ENCODE measurements at places on chromosomes 2 and 18.
A peak's percentile ranks its signal among the peaks of the same experiment; 100 is the strongest.

GRCh38 chr2:1886405-1886992, 142.2 kb upstream of the PXDN start:
- no peaks in the 10 kb centered on the region for H3K36me3 ChIP-seq
- peaks cover 3% of the 10 kb centered on the region for H3K27me3 ChIP-seq
- H3K4me1 ChIP-seq: no peaks in the 10 kb centered on the region
- no peak overlapping the region for H3K4me3 ChIP-seq

- no peak overlapping the region for H3K27ac ChIP-seq
- H3K27me3 ChIP-seq: no peaks in the 10 kb centered on the region
- no peak overlapping the region for H3K4me3 ChIP-seq
Observed at GRCh38 chr18:34039201-34039600, 185.5 kb downstream of the NOL4 start.

DNA sequence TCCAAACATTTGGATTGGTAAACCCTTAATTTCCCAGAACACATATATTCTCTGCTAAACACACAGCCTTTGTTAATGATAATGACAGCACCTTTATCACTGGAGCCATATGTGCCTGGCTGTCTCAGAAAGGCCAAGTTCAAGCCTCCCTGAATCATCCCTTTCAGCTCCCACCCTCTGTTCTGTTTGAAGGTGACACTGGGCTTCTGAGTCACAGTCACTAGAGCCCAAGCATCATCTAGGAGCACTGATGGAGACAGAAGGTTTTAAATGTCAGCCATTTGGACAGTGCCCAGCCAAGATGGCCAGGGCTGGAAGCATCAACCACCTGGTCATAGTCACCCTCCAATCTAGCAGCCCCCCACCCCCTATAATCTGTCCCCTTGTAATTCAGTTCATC, 80.6 kb downstream of the NRP2 start:
- DNase-seq: no peak
- no peak overlapping the region for H3K4me3 ChIP-seq
- peaks cover 25% of the 10 kb centered on the region for H3K27me3 ChIP-seq
- peaks cover 7% of the 10 kb centered on the region for H3K36me3 ChIP-seq
- no peaks in the 10 kb centered on the region for H3K4me1 ChIP-seq

GRCh38 chr18:38619129-38619528, 1053.5 kb upstream of the CELF4 start:
- H3K36me3 ChIP-seq: no peaks in the 10 kb centered on the region
- no peak overlapping the region for H3K27ac ChIP-seq
- no peak for DNase-seq
- no peak overlapping the region for H3K4me3 ChIP-seq

GRCh38 chr2:98805412-98806171, 74.7 kb upstream of the MGAT4A start:
- H3K4me3 ChIP-seq: no peak overlapping the region
- DNase-seq: no peak
- H3K27ac ChIP-seq: no peak overlapping the region
- H3K4me1 ChIP-seq: peaks cover 16% of the 10 kb centered on the region

- H3K4me1 ChIP-seq: no peaks in the 10 kb centered on the region
- H3K36me3 ChIP-seq: no peaks in the 10 kb centered on the region
- no peak overlapping the region for H3K27ac ChIP-seq
Observed at GRCh38 chr2:122481244-122481622, 725.8 kb downstream of the TSN start.

GRCh38 chr2:120418174-120418787, 72.3 kb downstream of the INHBB start:
- no peaks in the 10 kb centered on the region for H3K36me3 ChIP-seq
- H3K4me1 ChIP-seq: no peaks in the 10 kb centered on the region
- H3K27ac ChIP-seq: no peak overlapping the region
- H3K4me3 ChIP-seq: no peak overlapping the region
- DNase-seq: no peak
- peaks cover 6% of the 10 kb centered on the region for H3K27me3 ChIP-seq

DNA sequence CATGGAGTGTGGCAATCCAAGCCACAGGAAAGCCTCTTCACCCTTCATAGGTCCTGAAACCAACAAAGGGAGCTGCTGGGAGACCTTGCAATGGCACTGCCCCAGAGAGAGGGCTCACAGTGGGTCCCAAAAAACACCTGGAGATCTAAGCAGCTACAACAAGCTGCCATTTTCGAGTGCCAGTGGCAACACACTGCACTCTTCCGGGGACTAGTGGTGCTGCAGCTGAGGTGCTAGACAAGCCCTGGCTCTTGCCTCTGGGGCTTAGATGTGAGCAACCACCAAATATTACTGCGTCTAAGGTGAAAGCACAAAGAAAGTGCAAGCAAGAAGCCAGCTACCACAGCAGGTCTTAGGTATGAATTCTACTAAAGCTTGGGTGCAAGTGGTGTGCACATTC, 192.9 kb downstream of the NOL4 start:
- no peaks in the 10 kb centered on the region for H3K4me1 ChIP-seq
- no peaks in the 10 kb centered on the region for H3K27me3 ChIP-seq
- no peak overlapping the region for H3K4me3 ChIP-seq
- H3K27ac ChIP-seq: no peak overlapping the region

GRCh38 chr2:163681745-163682144, 54.1 kb downstream of the FIGN start:
- H3K4me3 ChIP-seq: no peak overlapping the region
- H3K4me1 ChIP-seq: no peaks in the 10 kb centered on the region
- H3K27me3 ChIP-seq: no peaks in the 10 kb centered on the region
- H3K27ac ChIP-seq: no peak overlapping the region
- no peaks in the 10 kb centered on the region for H3K36me3 ChIP-seq
- no peak for DNase-seq

DNA sequence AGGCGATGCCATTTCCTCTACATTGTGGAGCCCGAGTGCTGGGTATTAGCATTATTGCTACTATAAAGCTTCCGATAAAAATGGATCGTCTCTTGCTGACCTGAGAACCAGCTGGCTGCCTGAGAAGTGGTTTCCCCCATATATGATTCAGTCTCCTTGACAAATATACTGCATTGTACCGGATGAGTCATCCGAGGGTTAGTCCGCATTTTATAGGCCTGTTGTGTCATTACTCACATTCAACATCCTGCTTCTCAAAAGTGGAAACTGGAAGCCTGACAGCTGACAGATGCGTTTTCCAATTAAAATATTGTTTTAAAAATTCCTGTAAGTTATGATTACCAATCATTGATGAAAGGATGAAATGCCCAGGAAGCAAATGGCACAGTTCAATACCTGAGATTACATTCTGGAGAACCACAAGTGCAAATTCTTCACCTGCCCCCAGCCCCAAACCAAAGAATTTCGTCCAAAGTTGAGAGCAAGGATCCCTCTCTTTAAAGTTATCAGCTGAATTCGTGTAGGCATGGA, 65.7 kb downstream of the SPRED2 start:
- peaks cover 26% of the 10 kb centered on the region for H3K4me1 ChIP-seq
- no peak overlapping the region for H3K27ac ChIP-seq
- no peak overlapping the region for H3K4me3 ChIP-seq
- DNase-seq: peak; percentile 65
- peaks cover 5% of the 10 kb centered on the region for H3K27me3 ChIP-seq

- H3K27ac ChIP-seq: no peak overlapping the region
- no peak for DNase-seq
- peaks cover 20% of the 10 kb centered on the region for H3K27me3 ChIP-seq
- no peaks in the 10 kb centered on the region for H3K36me3 ChIP-seq
- H3K4me1 ChIP-seq: no peaks in the 10 kb centered on the region
Observed at GRCh38 chr2:120454654-120455385, 108.9 kb downstream of the INHBB start.

- DNase-seq: no peak
- H3K4me3 ChIP-seq: no peak overlapping the region
- no peaks in the 10 kb centered on the region for H3K36me3 ChIP-seq
- no peaks in the 10 kb centered on the region for H3K27me3 ChIP-seq
Observed at GRCh38 chr2:2579814-2580213, 248.7 kb upstream of the MYT1L start.

- DNase-seq: no peak
- H3K27ac ChIP-seq: no peak overlapping the region
- no peaks in the 10 kb centered on the region for H3K27me3 ChIP-seq
- H3K36me3 ChIP-seq: peaks cover 5% of the 10 kb centered on the region
- H3K4me3 ChIP-seq: no peak overlapping the region
- peaks cover 8% of the 10 kb centered on the region for H3K4me1 ChIP-seq
Observed at GRCh38 chr2:203500951-203501350, 34.1 kb downstream of the RAPH1 start.

DNA sequence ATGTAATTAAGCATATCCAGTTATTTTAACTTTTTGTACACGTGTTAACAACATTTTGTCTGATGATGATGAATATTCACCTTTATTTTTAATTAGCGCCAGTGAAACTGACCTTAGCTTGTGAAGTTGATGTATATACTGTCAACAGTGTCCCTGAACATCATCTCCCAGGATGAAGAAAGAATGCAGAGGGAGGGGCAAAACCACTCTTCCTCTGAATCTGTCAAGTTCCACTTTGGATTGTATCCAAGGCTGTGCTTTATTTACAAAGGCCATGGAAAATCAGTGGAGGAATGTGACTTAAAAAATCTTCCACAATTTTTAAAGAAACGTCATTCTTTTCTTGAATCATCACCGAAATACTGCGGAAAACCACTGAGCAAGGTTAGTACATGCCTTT, 4.5 kb upstream of the RMDN2 start:
- no peaks in the 10 kb centered on the region for H3K36me3 ChIP-seq
- no peak overlapping the region for H3K4me3 ChIP-seq
- no peak overlapping the region for H3K27ac ChIP-seq
- no peak for DNase-seq

DNA sequence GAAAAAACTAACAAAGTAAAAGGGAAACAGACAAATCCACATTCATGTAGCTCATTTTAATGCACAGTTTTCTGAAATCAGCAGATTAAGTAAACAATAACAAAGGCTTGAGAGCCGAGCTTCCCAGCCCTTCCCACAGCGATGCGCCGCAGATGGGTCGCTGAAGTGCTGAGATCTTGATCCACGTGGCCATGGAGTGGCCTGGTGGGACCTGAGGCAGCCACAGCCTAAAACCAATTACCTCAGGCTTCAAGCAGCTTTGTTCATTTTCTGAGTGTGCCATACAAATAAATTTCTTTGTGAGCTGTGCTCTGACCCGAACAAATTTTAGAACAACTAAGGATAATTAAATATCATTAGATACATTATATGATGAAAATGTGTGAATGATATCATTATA, 25.6 kb upstream of the CYRIA start:
- no peak for DNase-seq
- no peak overlapping the region for H3K4me3 ChIP-seq
- H3K27ac ChIP-seq: no peak overlapping the region

- no peak for DNase-seq
Observed at GRCh38 chr18:50847192-50847591, 27.4 kb upstream of the MRO start.

GRCh38 chr2:236177967-236178889, 10.0 kb upstream of the GBX2 start:
- H3K36me3 ChIP-seq: no peaks in the 10 kb centered on the region
- no peak overlapping the region for H3K27ac ChIP-seq
- H3K4me1 ChIP-seq: no peaks in the 10 kb centered on the region
- no peak overlapping the region for H3K4me3 ChIP-seq

- H3K27me3 ChIP-seq: no peaks in the 10 kb centered on the region
- no peak for DNase-seq
- no peaks in the 10 kb centered on the region for H3K36me3 ChIP-seq
- no peak overlapping the region for H3K4me3 ChIP-seq
Observed at GRCh38 chr18:8260319-8260718, 348.9 kb upstream of the RAB12 start.

DNA sequence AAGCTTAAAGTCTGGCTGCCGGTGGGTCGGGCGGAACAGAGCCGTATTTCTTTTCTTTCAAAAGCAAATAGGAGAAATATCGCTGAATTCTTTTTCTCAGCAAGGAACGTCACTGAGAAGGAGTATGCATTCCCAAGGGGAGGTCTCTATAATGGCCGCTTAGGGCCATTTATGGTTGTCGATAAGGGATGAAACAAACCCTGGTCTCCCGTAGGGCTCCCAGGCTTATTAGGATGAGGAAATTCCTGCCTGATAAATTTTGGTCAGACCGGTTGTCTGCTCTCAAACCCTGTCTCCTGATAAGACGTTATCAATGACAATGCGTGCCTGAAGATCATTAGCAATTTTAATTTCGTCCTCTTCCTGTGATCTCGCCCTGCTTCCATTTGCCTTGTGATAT, 227.7 kb upstream of the ZEB2 start:
- H3K27me3 ChIP-seq: no peaks in the 10 kb centered on the region
- no peak for DNase-seq
- H3K4me1 ChIP-seq: no peaks in the 10 kb centered on the region
- H3K27ac ChIP-seq: no peak overlapping the region

- no peak for DNase-seq
- H3K27ac ChIP-seq: no peak overlapping the region
- H3K4me3 ChIP-seq: no peak overlapping the region
- no peaks in the 10 kb centered on the region for H3K4me1 ChIP-seq
Observed at GRCh38 chr18:49137585-49137984, 186.8 kb upstream of the SMAD7 start.

- no peaks in the 10 kb centered on the region for H3K27me3 ChIP-seq
- H3K27ac ChIP-seq: no peak overlapping the region
- peaks cover 32% of the 10 kb centered on the region for H3K36me3 ChIP-seq
Observed at GRCh38 chr2:23789012-23789411, 137.9 kb downstream of the ATAD2B start.

DNA sequence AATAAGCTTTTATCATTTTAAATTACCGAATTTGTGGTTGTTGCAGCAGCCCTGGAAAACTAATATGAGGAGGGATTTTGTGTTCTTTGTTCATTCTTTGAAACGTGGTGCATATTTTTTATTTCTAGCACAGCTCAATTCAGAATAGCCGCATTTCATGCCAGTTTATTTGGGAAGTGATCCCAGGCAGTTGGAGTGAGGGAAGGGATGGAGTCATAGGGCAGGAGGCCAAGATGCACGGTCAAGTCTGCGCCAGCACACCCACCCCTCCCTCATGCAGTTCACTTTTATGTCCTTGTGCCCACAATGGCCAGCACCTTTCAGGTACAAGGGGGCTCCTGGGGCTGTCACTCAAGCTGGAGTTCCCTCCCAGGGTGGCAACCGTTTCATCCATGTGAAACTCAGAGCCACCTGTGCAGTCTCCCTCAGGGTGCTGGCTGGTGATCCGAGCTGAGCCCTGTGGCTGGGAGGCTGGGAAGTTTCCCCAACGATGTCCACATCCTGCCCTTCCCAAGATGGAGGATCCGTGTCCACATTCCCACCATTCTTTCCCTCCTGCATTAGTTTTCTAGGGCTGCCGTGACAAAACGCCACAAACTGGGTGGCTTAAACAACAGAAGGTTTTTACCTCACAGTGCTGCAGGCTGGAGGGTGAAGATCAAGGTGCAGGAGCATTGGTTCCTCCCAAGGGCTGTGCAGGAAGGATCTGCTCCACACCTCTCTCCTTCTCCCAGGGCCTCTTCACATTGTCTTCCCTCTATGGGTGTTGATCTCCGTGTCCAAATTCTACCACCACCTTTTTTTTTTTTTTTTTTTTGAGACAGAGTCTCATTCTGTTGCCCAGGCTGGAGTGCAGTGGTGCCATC, 68.5 kb upstream of the ITGA6 start:
- no peak overlapping the region for H3K4me3 ChIP-seq
- no peak for DNase-seq
- H3K27me3 ChIP-seq: peaks cover 4% of the 10 kb centered on the region
- H3K4me1 ChIP-seq: no peaks in the 10 kb centered on the region
- H3K36me3 ChIP-seq: no peaks in the 10 kb centered on the region

GRCh38 chr2:109402180-109402579, 211.6 kb downstream of the SEPTIN10 start:
- H3K4me1 ChIP-seq: peaks cover 6% of the 10 kb centered on the region
- no peak overlapping the region for H3K4me3 ChIP-seq
- no peak overlapping the region for H3K27ac ChIP-seq
